ENCODE measurements at places on chromosomes 1 and 21.

DNA sequence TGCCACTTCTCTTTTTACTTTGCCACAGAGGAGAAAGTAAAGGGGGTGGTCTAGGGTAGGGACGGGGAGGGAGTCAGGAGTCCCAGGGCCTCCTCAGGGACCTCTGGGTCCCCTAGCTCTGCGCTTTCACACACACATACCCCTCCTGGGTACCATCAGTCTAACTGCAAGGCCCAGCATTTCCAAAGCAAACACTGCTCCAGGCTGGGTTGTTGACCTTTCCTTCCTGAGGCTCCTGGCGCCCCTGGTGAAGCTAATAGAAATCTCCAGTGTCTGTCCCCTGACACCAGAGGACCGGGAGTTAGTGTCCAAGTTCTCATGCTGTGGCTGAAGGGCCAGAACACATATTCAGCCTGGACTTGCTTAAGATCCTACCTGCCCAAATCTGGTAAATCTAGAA lies 3.9 kb downstream of the TMEM63A start:
- no peak for DNase-seq

GRCh38 chr1:182561456-182561855 lies 27.6 kb downstream of the RNASEL start:
- no peak for DNase-seq

- DNase-seq: peak; percentile 10
Observed at GRCh38 chr1:26283871-26284596, 4.1 kb downstream of the SH3BGRL3 start.

- no peak for DNase-seq
Observed at GRCh38 chr1:106548726-106549125, 507.7 kb upstream of the PRMT6 start.

- DNase-seq: no peak
Observed at GRCh38 chr1:217924924-217925323, 293.8 kb downstream of the SPATA17 start.

DNA sequence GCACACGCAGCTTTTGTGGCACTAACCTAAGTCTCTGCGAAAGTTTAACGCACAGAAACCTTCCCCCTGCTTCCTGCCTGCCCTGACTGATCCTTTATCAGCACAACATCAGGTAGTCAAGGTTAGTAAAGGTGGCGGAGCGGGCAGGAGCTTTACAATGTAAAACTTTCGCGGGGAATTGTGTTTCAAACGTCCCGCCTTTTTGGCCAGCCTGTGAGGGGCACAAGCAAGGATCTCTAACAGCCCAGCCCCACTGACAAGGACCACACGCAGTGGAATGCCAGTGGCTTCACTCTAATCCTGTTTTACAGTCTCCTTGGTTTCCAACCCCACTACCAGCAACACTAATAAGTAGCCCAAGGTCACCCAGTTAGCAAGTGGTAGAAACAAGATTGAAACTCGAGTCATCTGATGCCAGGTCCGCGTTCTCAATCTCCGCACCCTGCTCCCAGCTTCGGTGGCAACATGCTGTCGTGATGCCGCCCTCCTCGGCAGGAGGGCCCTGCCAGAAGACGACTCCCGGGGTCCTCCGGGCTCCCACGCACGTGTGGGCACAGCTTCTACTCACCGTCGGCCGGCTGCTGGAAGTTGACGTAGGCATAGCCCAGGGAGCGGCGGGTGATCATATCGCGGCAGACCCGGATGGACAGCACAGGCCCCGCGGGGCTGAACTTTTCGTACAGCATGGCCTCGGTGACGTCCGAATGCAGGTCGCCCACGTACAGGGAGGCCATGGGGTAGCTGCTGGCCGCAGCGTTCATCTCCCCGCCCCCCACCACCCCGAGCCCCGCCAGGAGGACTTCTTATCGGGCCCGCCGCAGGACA lies 1.2 kb downstream of the PABPC4 start:
- DNase-seq: peak; percentile 50

DNA sequence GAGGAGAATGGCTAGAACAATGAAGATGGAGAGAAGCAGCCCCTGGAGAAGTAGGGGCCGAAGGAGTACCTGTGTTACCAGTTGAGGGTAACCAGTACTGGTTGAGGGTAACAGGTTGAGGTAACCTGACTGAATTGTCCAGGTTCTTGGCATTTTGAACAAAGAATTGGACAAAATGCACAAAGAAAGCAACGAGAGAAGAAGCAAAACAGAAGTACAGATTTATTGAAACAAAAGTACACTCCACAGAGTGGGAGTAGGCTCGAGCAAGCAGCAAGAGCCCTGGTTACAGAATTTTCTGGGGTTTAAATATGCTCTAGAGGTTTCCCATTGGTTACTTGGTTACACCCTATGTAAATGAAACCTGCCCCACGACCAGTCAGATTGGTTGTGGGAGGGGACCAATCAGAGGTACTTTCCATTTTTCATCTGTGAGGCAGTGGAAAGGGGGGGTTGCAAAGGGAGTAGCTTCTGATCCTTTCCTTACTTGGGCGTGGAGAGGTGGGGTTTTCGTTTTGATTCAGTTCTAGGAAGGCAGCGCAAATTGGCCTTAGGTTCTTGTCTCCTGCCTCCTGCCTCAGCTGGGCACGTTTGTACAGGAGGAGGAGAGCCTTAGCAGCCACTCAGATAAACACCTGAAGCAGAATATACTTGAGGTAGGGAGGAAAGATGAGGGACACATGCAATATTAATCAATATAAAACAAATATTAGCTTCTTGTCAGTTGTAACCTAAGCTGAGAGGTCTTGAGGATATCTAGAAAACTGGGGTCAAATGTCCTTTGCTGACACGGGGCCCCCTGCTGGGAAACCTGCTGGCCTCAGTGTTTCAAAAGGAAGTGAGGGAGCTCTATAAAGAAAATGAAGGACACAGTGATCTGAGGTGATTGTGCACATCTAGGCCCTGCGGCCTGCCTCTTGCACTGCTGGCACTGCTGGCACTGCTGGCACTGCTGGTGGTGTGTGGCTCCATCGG lies 14.3 kb upstream of the LSM10 start:
- peak; percentile 43 for DNase-seq

GRCh38 chr1:55428944-55429931 lies 214.1 kb upstream of the USP24 start:
- DNase-seq: no peak

GRCh38 chr1:235878082-235878811 lies 11.5 kb upstream of the LYST start:
- DNase-seq: no peak

- DNase-seq: peak; percentile 60
Observed at GRCh38 chr1:172394141-172394751, 26.2 kb upstream of the C1orf105 start.

- no peak for DNase-seq
Observed at GRCh38 chr1:229075217-229075616, 195.7 kb upstream of the RAB4A start.

DNA sequence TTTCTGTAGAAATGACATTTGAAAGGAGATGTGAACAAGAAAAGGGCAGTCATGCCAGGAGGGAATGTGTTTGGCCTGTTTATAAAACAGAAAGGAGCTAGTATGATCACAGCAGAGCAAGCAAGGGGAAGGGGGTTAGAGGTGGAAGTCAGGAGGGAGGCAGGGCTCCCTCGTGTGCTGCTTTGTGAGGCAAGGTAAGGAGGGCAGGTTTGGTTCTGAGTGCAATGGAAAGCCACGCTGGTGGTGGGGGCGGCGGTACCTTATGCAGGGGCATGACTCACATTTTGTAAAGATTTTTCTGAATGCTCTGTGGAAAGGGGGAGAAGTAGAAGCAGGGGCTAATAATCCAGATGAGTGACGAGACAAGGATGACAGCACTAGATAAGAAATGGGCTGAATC lies 197.5 kb upstream of the C8B start:
- peak; percentile 10 for DNase-seq

DNA sequence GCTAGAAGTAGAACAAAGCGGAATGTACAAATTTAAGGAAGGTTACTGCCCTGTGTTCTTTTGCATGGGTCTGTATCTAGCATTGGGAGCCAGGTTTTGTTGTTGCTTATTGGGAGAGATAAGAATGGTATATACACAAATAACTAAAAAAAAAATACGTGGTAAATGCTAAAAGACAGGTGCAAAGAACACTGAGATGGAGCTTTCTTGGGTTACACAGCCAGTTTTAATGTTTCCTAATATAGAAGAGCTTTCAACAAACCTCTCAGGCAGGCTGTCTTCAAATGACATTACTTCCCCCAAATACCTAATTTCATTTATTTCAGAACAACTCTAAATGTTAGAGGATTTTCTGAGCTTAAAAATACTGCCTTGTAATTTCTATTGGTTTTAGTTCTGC lies 1.4 kb upstream of the MDM4 start:
- DNase-seq: no peak

- no peak for DNase-seq
Observed at GRCh38 chr1:151054971-151055547, 4.4 kb downstream of the CDC42SE1 start.

GRCh38 chr1:206493279-206493678 lies 14.1 kb upstream of the RASSF5 start:
- no peak for DNase-seq

- DNase-seq: no peak
Observed at GRCh38 chr1:182890927-182891610, 51.9 kb downstream of the DHX9 start.

GRCh38 chr1:87449348-87449963 lies 120.8 kb downstream of the LMO4 start:
- DNase-seq: peak; percentile 54

DNA sequence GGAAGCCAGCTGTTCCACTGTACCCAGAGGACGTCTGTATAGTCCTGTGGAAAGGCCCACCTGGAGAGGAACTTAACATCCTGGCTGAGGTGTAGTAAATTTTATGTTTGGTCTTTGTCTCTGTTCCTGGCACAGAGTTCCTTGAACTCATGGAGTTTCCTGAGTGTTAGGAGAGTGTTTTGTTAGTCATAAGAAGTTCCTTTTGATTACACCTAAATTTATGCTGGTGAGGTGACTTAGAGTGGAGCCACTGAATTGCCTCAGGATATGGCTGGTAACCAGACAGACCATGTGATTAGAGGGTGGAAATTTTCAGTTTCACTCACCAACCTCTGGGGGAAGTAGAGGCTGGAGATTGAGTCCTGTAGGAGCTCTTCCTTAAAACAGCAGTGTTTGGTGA lies 57.9 kb downstream of the RASAL2 start:
- no peak for DNase-seq

DNA sequence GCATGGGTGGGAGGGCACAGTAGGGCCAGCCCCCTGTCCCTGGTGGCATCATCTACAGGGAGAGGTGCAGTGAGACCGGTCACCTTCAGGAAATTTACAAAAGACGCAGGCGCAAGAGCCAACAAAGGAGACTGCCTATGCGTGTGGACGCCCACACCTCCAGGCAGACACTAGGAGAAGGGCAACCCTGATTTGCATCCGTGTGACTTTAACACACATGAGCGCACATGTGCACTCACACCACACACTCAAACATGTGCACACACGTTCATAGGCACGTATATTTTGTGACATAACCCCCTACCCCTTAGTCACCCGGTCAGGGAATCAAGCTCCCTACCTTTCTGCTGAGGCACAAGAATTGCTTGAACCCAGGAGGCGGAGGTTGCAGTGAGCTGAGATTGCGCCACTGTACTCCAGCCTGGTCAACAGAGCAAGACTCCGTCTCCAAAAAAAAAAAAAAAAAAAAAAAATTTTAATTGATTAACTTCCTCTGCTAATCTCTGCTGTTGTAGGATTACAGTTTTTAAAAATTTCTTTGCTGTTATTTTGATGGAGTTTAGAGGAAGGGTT lies 84.7 kb upstream of the SLC25A33 start:
- no peak for DNase-seq

GRCh38 chr21:30289215-30289614 lies at the start of gene KRTAP25-1:
Gene KRTAP25-1, minus strand, starts transcription at chr21:30289514. Its CDS starts 24 bp downstream, at chr21:30289490.
- DNase-seq: no peak

DNA sequence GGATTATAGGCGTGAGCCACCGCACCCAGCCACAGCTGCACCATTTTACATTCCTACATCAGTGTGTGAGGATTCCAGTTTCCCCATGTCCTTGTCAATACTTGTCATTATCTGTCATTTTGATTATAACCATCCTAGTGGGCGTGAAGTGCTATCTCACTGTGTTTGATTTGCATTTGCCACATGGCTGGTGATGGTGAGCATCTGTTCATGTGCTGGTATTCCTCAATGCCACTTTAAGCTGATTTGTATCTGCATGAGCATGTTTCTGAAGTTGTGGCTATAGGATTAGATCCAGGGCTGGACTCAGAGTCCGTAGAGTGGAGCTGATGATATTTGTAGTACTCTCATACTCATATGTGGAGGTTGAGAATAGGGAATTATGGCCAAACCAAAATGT lies 36.6 kb downstream of the SRRM1 start:
- DNase-seq: no peak

- no peak for DNase-seq
Observed at GRCh38 chr1:50502147-50502546, 78.9 kb upstream of the DMRTA2 start.

DNA sequence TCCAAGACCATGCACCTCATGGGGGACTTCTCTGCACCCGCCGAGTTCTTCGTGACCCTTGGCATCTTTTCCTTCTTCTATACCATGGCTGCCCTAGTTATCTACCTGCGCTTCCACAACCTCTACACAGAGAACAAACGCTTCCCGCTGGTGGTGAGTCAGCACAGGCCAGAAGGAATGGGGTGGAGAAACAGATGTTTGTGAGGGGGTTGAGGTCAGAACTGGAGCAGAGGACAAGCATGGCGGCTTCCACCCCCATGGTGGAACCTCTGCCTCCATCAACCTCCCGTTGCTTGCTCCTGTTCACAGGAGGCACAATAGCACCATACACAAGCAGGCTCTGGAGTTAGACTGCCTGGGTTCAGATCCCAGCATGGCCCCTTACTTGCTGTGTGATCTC lies 6.9 kb upstream of the ATXN7L2 start:
- no peak for DNase-seq

- DNase-seq: no peak
Observed at GRCh38 chr1:8293118-8293517, 24.8 kb upstream of the SLC45A1 start.
